Stimulated activated CD4-positive, alpha-beta T cell treated with anti-CD3 and anti-CD28 coated beads, TNF-alpha, amount 100 ng/mL, for 1 hour (primary cell): ENCODE measurements at places on chromosomes 12 and 14.

GRCh38 chr12:114901316-114901715, 217.3 kb upstream of the TBX3 start:
- DNase-seq, result no peak

DNA sequence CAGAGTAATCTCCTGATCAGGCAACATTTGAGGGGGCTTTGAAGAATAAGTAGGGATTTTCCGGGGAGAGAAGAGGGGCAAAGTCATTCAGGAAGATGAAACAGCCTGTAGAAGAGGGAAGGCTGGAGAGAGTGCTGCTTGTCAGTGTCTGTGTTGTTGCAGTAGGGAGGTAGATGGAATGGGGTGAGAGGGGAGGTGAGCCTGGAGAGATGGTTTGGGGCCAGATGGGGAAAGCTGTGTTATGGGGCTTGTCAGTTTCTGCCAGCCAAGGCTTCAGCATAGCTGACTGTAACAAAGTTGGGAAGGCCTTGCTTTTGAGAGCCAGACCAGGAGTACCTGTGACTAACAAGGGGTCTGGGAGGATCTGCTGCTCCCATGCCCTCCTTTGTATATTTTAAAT, 18.0 kb downstream of the BICD1 start:
- DNase-seq, result no peak

GRCh38 chr14:105281371-105282097, 19.3 kb downstream of the BRF1 start:
- DNase-seq, result no peak

DNA sequence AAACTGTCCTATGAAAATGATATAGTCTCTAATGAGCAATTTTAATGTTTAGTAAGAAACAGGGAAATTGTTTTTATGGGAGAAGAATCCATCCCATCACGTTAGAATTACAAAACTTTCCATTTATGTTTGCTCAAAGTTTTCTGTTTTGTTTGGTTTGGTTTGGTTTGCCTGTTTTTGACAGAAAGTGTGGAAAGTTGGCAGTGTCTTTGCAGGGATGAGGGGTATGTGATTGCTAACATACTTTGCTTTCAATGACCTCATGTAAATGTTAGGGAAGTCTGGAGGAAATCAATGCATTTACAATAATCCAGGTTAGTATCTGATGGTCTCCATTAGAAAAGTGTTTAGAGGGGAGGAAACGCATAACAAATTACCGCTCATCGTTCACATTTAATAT, 12.3 kb upstream of the NAV3 start:
- DNase-seq, result no peak

GRCh38 chr12:67621926-67622325, 26.6 kb upstream of the DYRK2 start:
- DNase-seq, result no peak

GRCh38 chr12:9957834-9958233, 13.4 kb upstream of the CLEC12A start:
- no peak for DNase-seq

DNA sequence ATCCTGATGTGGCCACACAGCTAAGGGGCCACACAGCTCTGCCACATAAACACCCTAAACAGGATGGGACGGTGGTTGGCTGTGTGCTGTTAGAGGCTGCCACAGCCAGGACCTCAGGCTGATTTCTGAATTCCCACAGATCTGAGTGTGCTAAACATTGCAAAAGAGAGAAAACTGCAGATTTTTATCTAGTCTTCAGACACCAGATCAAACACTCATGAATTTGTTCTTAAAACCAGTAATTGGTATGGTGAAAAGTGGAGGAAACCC, 190.7 kb downstream of the MON2 start:
- DNase-seq, result no peak

- DNase-seq, result no peak
Observed at GRCh38 chr12:68479261-68479895, 131.3 kb upstream of the RAP1B start.
